Stimulated activated CD4-positive, alpha-beta T cell treated with anti-CD3 and anti-CD28 coated beads, TNF-alpha, amount 100 ng/mL, for 1 hour (primary cell): ENCODE measurements at places on chromosomes 12 and 14.

DNA sequence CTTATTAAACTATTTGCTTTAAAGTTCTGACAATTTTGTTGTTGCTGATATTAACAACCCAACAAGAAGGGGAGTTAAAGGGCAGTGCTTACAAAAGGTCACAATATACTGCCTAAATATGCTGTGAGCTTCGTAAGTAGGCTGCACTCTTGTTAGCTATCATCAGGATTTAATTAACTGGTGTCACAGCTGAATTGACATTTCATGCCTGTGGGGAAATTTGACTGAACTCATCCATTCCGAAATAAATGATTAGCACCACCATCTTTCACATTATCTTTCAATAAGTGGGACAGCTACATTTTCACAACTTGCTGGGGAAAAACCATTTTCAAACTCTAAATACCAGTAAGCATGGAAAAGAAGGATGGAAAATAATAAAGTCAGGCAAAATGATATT is 146.6 kb downstream of the PTPRO start:
- DNase-seq = no peak

- no peak for DNase-seq
Measured at GRCh38 chr12:80582431-80582830, 125.0 kb upstream of the MYF6 start.

DNA sequence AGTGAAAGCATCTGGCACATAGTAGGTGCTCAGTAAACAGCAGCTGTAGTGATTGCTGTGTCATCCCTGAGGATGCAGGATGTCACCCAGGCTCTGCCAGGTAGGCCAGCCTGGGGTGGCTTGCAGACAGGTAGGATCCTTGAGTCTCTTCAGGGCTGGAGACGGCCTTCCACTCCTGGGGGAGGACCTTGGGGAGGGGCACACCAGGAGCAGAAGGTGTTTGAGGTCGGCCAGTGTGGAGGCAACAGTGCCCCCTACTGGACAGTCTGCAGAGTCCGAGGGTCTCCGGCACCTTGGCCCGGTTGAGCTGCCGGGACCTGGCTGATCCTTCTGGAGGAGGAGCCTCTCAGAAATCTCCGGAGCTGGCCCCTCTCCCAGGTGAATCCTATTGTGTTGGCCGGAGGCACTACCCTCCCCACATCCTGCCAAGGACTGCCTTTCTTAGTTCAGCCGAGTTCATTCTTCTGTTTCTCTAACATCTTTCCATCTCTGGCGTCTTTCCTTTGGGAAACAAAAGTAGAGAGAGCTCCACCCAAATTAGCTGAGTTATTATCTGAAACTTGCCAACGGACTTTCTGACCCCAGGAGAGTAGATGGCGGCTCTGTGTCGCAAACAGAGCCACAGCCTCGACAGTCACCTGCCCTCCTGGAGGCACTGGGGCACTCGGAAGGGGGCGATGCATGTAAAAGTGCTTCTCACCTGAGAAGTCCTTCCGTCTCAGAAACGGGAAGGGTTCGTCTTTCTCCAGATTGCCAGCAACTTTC is 41.8 kb upstream of the CLMN start:
- peak; percentile 16 for DNase-seq

DNA sequence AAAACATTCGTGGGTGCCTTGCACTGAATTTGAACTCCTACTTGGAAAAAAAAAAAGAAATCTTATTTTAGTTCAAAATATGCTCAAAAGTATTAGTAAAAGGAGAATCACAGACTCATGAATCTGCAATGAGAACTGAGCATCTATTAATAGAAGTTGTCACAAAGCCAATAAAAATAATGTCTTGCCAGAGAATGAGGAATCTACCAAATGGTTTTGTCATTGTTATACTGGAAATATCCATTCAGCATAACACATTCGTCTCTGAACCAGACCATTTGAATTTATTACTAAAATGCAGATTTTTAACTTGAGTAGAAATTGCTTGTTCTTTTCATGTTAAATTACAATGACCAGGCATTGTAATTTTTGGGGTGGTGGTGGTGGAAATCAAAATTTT is 11.6 kb upstream of the PTPRB start:
- DNase-seq = no peak

- DNase-seq = no peak
Measured at GRCh38 chr12:74171478-74171909, 366.1 kb upstream of the ATXN7L3B start.

DNA sequence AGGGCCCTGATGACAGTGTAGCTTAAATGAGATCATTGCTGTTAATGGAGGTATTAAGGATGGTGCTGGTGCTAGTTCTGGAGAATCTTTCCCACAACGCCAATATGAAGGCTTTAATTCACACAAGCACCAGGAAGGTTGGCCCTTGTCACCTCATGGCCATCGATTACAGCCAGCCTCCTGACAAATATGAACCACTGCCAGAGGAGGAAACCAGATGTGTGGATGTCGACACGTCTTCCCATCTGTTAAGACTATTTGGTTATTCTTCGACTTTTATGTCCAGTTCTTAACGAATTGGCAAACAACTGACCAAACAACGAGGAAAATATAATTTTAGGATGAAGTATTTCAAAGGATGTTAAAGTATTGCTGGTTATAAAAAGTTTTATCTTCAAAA is 79.5 kb downstream of the PIK3C2G start:
- DNase-seq = no peak

GRCh38 chr12:25186038-25186787 is 8.7 kb downstream of the DNAI7 start:
- no peak for DNase-seq

DNA sequence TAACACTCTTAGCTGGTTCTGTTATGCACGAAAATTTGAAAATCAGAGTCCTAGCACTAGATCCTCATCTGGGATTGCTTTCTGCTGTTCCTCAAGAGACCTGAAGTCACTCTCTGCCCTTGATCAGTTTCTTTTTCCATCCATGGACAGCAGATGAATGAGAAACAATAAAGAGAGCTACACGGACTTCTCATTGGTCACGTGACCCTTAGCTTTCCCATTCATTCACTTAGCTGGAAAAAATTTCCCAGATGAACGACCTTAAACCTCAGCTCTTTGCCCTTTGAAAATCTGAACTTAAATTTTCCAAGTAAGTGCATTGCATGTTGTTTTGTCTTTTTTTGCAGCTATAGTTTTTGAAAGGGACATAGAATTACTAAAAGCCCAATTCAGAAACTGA is 27.2 kb upstream of the RGS6 start:
- no peak for DNase-seq

DNA sequence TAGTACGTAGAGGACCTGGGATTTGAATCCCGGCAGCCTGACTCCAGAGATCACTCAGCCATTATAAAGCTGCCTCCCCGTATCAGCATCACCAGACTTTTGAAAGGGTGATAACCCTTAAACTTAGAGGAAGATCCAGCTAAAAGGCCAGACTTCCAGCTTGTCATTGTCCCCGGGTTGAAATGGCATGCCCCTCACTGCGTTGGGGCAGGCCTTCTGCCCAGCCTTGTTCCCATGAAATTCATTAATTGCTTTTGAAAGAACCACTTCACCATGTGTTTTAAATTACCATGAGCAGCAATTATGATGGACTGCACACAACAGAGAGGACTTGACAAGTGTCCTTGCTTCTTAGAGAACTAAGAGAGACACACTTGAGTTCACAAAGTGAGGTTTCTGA is 269.6 kb upstream of the CRY1 start:
- DNase-seq = no peak

- DNase-seq = no peak
Measured at GRCh38 chr14:74038020-74038859, 19.1 kb downstream of the BBOF1 start.

- DNase-seq = no peak
Measured at GRCh38 chr12:88703790-88704189, 123.5 kb upstream of the KITLG start.

DNA sequence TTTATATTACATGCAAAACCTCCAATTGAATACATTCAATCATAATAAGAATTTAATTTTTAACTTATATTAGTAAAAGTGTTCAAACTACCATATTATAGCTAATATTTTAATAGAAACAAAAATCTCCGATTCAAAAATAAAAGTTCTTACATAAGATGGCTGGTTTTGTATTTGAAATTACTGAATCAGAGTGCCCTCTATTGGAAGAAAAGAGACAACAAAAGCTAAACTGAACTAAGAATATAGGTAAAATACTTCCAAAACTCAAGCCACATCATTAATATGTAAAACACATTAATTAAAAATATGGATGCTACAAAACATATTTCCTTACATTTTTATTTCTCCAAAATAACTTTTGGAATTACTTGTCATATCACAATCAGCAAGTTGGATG is 120.3 kb downstream of the GARIN6 start:
- no peak for DNase-seq

GRCh38 chr12:72323881-72324280 is 51.7 kb downstream of the TRHDE start:
- no peak for DNase-seq

GRCh38 chr14:39383026-39383660 is 49.1 kb downstream of the FBXO33 start:
- DNase-seq = no peak

DNA sequence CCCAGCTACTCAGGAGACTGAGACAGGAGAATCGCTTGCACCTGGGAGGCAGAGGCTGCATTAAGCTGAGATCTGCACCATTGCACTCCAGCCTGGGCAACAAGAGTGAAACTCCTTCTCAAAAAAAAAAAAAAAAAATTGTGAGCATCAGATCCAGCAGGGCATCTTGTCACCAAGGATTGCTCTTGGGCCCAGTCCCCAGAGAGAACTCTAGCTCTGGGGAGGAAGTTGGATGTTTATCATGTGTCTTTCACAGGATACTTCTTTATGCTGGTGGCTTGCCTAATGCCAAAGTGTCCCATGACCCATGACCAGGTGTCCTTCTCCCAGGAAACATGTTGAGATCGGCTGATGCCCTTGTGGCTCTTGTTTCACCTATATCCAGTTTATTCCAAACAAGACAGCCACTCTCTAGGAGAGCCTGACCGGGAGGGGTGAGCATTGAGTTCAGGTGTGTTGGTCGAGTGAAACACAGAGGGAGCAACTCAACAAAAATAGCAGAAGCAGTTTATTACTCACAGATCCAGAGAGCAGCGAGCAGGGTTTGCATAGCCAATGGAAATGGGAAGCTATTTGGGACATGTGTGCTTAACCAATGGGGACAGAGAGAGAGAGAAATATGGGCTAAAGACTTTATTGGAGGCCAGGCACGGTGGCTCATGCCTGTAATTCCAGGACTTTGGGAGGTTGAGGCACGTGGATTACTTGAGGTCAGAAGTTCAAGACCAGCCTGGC is 6.6 kb upstream of the TCHP start:
- DNase-seq = no peak

GRCh38 chr12:77785211-77785610 is 45.5 kb upstream of the NAV3 start:
- DNase-seq = no peak

DNA sequence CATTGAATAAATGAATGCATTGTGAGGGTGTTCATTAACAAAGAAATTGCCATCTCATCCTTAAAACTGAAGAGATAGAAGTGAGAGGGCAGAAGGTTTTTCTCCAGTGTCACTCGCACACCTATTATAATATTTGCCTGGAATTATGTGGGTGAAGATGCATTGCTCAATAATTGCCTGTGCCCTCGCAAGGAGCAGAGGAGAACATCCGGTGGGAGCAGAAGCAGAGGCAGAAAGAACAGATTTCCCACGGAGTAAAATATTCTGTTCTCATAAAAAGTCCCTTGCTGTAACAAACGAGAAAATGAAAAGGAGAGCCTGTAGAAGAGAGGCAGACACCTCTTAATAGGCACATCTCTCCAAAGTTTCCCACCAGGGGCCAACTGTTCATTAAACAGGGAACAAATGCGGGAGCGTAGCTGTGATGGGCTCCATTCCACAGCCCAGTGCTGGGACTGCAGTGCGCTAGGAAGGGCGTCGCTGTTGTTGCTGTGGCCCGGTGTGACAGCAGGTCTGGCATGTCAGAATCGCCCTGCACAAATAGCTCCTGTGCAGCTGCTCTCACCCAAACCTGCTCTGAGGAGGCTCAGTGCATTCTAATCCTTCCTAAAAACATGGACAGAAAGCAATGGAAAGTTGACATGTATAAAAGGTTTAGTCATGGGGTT is 359.8 kb downstream of the APAF1 start:
- DNase-seq = no peak

- DNase-seq = no peak
Measured at GRCh38 chr12:49195736-49196135, 6.9 kb upstream of the TUBA1A start.

DNA sequence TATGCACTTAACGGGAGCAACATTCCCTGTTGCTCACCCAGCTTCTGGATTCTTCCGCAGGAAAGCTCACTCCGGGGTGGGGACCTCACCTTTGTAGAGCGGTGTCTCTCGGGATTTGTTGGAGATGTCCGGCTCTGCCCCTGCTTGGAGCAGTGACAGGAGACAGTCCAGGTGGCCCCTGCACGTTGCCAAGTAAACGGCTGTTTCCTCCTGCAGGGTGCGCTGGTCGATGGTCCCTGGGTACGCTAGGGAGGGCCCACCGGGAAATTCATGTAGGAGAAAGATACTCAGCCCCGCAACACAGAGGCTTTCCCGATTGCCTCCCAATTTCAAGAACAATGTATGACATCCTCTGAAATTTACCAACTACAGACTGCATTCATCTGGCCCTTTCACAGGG is 23.1 kb downstream of the ASB2 start:
- DNase-seq = no peak

- DNase-seq = no peak
Measured at GRCh38 chr12:32301216-32301615, 98.1 kb upstream of the FGD4 start.

DNA sequence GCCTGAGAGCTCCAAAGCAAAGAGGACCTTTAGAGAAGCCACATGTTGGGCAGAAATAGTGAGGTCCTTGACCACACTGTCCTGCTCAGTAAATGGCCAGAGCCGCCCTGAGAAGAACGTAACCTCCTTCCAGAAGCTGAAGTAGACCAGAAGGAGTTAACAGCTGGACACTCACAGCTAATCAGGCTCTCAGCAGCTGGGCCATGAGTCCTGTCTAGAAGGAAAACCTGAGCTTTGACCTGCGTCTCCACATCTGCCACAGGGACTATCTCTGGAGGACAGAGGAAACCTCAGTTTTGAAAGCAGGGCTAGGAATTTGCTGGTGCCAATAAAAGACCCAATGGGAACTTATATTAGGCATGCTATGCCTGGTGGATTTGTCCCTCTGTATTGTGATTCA is 12.3 kb upstream of the DHRS4 start:
- DNase-seq = no peak

DNA sequence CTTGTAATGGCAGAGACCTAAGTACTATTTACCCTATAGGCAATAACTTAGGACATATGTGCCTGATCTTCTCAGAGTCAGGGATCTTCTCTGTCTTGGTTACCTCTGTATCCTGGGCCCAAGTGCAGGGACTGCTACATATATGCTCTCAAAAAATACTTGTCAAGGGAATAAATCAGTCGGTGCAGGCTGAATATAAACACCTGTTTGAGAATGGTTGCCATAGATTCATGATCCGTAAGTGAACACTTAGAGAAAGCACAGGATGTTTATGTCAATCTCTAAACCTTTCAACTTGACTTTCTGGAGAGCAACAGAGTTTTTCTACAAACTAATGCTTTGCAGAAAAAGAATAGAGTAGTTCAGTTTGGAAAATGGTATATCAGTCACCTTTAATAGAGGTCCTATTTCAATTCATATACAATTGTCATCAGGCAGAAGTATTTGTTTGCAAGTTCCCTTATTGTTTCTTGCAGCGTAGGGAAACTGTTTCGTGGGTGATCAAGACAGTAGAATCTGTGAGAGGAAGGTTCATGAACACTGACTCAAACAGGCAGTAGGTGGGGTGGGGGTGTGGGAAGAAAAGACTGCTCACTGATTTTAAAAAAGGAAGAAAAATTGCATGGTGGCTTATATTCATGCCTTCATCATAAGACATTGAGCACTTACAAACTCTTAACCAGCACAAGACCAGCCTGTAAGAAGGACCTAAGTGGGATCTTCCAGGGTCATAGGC is 6.0 kb upstream of the UBE2N start:
- DNase-seq = no peak

GRCh38 chr12:121494093-121494787 is 86.6 kb downstream of the KDM2B start:
- DNase-seq = no peak
